ENCODE measurements at places on chromosomes 7 and 10.

DNA sequence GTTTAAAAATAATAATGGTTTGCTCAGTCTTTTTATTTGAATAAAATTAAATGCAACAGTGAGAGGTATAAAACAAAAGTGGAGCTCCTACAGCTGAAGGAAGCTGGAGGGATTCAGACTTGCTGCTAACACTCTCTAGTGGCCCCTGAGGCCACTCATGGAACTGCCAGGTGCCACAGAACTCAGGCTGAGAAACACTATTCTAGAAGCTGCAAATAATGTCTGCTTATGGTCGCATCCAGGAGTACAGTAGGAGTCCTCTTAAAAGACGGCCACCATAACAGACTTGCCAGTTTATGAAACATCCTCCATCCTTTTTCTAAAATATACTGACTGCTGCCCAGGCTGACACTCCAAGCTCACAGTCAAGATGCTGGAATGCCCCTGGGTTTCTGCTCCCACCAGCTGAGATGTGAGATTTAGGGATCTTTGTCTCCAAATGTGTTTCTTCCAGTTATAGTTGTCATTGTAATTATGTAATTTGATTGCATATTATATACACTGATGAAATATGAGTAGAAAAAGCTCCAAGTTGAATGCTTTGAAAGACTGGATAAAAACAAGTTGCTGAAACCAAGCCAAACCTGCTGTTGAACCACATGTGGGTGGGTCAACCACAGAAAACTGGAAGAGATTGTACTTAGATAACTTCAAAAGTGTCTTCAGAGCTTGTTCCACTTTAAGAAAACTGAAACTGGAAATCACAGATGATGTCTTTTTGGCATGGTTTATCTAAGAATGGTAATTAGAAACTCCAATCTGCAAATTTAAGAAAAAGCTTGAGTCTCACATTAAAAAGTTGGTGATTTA lies 213.7 kb upstream of the AOAH start:
- DNase-seq = no peak

DNA sequence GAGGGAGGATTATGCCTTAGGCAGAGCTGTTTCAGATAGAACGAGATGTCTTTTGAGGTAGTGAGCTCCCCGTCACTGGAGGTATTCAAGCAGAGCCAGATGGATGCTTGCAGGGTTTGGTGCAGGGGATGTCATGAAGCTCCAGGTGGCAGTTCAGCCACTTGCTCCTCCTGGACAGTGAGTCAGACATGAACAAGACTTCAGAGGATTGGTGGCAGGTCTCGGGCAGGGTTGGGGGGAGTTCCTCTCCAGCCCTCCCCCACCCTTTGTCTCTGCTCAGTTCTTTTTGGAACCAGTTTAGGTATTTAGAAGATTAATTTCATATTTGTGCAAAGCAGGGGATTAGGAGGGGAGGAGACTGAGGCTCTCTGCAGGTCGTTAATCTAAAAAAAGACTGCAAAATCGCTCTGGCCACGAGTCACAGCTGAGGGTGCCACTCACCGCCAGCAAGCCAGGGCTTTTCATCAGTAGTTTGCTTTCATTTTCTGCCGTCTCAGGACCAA lies 21.5 kb upstream of the MYL10 start:
- peak; percentile 51 for DNase-seq

DNA sequence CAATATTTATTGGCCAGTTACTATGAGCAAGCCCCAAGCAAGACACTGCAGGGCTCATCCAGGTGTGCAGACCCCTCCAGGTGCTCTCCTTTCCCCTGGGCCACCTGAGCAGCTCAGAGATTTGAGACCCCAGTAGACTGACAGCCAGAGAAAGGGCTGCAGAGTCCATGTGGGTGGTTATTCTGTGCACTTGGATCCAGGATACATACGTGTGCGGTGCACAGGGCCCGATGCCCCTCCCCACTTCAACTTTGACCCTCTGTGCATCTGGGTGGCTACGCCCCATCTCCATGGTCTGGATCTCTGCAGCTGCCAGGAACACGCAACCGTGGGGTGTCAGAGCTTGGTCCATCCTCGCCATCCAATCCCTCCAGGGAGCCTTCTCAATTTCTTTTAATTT lies 72.9 kb downstream of the MKI67 start:
- no peak for DNase-seq

GRCh38 chr10:9792181-9792580 lies 1225.5 kb upstream of the CELF2 start:
- DNase-seq = no peak

DNA sequence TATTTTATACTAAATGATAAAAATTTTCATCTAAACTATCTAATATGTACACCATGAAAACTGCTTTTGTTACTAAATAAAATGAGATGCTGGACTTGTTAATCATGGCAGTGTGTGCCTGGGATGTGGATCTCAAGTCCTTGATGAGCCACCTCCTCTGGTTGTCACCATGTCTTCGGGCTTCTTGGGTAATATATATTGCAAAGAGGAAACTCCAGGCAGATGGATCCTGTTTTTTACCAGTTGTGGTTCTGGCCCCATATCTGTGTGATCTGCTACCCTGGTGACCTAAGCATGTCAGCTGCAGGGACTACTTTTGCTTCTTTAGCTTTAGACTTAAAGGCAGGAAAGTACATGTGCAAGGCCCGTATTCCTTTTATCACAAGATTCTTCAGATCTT lies 46.2 kb downstream of the TMEM60 start:
- DNase-seq = no peak

- DNase-seq = no peak
These were observed 20.3 kb upstream of the SHH start for GRCh38 chr7:155832581-155832981.

DNA sequence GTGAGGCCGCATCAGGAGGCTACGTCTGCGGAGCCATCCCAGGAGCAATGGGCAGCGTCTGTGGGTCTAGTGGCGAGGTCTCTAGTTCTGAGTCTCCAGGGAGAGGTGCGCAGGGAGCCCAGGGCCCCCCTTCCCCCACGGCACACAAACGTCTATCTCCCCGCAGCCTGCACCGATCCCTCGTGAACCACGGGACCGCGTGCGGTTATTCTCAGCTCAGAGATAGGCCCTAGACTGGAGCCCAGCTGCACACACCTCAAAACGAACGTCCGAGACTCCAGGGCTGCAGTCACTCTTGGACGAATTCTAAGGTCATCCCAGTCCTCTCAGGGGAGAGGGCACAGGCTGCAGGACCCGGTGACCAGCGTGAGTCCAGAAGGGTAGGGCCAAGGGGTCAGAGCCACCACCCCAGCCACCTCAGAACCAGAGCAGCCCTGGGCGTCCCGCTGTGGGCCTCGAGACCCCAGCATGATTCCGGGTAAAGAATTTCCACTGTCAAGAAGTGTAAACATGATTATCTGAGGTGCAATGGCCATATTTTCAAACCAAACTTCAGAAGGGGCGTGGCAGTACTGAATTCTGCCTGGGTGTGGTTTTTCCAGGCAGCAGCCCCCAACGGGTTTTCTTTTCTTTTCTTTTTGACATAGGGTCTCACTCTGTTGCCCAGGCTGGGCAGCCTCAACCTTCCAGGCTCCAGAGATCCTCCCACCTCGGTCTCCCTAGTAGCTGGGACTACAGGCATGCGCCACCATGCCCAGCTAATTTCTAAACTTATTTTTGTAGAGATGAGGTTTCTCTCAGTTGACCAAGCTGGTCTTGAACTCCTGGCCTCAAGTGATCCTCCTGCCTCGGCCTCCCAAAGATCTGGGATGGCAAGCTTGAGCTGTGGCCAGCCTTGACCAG lies 57.5 kb downstream of the PWWP2B start:
- no peak for DNase-seq

Data from EH (cell line).